Naive thymus-derived CD4-positive, alpha-beta T cell (primary cell): ENCODE measurements at places on chromosomes 4 and X.

DNA sequence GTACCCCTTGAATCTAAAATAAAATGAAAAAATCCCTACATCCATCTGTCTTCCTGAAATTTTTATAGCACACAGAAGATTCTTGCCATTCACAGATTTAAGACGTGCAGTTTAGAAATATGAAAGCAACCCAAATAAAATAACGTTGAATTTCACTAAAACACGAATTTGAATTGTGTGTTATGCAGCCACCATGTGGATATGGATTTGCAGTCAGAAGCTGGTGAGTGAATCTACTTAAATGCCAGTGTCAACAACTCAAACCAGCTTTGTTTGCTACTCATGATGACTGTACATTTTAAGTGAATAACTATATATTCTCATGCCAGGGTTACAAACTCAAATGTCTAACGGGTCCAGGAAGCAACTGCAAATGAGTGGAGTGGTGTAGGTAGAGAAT is 173.0 kb upstream of the HAND2 start:
- H3K27ac ChIP-seq: no peak overlapping the region
- no peaks in the 10 kb centered on the region for H3K36me3 ChIP-seq
- H3K27me3 ChIP-seq: no peaks in the 10 kb centered on the region
- no peak for DNase-seq

GRCh38 chr4:173651651-173652282 is 121.7 kb upstream of the HAND2 start:
- no peaks in the 10 kb centered on the region for H3K27me3 ChIP-seq
- no peak overlapping the region for H3K27ac ChIP-seq
- DNase-seq: no peak
- H3K4me1 ChIP-seq: no peaks in the 10 kb centered on the region

DNA sequence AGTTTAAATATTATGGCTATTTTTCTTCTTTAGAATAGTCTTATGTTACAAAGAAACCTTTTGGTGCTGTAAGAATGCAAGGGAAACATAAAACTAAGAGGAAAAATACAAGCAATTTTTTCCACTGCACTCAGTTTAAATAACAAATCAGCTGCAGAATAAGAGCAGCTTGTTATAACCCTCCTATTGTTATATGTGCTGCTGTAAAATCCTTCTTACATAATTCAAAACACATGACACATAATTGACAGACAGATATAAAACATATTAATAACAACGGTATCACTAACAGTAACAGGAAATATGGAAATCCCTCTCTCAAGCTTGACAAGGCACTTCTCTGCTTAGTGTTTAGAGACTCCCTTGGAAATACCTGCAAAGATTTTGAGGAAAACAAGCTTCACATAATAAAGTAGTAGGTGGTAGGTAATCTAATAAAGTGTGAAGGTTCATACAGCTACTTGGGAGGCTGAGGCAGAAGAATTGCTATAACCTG is 385.3 kb upstream of the HS3ST1 start:
- DNase-seq: no peak
- H3K4me1 ChIP-seq: no peaks in the 10 kb centered on the region
- peaks cover 3% of the 10 kb centered on the region for H3K27me3 ChIP-seq
- H3K27ac ChIP-seq: no peak overlapping the region

GRCh38 chr4:188016754-188017153 is 21.2 kb downstream of the ZFP42 start:
- no peaks in the 10 kb centered on the region for H3K36me3 ChIP-seq
- no peaks in the 10 kb centered on the region for H3K27me3 ChIP-seq
- DNase-seq: no peak
- H3K27ac ChIP-seq: no peak overlapping the region
- H3K4me1 ChIP-seq: no peaks in the 10 kb centered on the region
- H3K4me3 ChIP-seq: no peak overlapping the region

GRCh38 chr4:124977045-124977444 is 264.5 kb upstream of the ANKRD50 start:
- no peak overlapping the region for H3K27ac ChIP-seq
- no peak overlapping the region for H3K4me3 ChIP-seq
- no peaks in the 10 kb centered on the region for H3K27me3 ChIP-seq
